ENCODE measurements at places on chromosomes 2 and 18.

GRCh38 chr18:68623342-68623741 is 91.6 kb downstream of the TMX3 start:
- peak; percentile 34 for DNase-seq

- no peak for DNase-seq
Measured at GRCh38 chr18:50727721-50728471, 91.9 kb downstream of the MRO start.

DNA sequence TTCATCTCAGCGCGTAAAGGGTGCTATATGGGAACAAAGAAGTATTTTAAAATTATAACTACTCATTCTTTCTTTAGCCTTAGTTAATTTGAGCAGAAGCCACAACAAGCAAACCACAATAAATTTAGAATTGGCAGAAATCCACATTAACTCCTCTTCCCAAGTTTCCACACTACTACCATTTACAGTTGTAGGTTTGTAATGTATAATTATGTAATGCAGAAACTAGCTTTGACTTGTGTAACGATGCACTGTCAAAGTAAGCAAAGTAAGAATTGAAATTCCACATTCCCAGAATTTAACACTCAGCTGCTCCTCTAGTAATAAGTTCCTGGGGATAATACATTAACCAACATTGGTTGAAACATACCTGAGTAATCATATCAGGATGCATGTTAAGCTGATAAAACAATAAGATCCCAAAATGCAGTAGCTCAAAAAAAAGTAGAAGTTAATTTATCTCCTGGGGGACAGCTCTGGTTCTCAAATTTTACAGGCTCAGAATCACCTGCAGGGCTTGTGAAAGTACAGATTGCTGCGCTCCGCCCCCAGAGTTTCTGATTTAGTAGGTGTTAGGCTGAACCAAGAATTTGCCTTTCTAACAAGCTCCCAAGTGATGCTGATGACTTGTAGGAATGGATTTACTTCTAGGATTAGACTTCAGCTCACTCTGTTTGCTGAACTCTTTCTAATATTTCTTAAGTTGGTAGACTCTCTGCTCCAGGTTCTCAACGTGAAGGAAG is 9.9 kb downstream of the GRP start:
- no peak for DNase-seq

DNA sequence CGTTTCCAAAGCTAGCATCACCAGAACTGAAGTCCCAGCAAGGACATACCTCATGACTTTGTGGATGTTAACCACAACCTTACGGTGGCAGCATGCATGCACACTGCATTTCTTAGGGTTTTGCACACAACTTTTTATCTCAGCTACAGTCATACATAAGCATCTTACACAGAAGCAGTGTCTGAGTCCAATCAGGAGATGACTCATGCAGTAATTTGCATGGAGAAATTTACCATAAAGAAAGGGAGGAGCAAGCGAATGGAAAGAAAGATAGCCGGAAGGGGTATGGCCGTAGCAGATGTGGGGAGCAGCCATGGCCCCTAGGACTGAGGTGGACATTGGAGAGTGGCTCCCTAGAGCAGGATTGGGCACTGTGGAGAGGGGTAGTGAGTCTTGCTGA is 522.5 kb downstream of the GALR1 start:
- DNase-seq = peak; percentile 21
